ENCODE measurements at places on chromosomes 2 and 18.

DNA sequence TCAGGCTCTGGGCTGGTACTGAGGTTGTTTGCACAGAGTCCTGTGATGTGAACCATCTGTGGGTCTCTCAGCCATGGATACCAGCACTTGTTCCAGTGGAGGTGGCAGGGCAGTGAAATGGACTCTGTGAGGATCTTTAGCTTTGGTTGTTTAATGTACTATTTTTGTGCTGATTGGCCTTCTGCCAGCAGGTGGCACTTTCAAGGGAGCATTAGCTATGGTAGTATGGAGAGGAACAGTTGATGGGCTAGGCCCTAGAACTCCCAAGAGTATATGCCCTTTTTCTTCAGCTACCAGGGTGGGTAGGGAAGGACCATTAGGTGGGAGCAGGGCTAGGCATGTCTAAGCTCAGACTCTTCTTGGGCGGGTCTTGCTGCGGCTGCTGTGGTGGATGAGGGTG is 257.0 kb upstream of the GYPC start:
- DNase-seq, result no peak

DNA sequence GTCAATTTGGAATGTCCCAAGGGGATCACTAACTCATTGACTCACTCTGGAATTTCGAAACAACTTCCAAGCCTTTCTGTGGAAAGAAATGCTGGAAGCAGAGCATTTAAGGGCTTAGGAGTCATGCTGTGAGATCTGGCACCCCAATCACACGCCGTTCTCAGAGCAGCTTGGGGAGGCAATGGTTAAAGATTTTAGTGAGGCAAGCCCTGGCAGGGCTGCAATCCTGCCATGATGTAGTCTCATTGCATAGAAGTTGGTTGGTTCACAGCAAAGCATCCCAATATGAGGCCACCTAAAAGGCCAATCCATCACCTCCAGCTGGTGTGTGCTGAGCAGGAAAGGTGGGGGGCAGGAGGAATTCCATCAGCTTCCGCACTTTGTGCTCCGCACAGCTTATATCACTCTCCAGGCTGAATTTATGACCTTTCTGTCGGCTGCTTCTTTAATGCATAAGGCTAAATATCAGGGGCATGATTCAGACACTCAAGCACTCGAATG is 1043.9 kb upstream of the POU3F3 start:
- no peak for DNase-seq

- DNase-seq, result no peak
Measured at GRCh38 chr2:195595825-195596224, 61.2 kb upstream of the SLC39A10 start.

DNA sequence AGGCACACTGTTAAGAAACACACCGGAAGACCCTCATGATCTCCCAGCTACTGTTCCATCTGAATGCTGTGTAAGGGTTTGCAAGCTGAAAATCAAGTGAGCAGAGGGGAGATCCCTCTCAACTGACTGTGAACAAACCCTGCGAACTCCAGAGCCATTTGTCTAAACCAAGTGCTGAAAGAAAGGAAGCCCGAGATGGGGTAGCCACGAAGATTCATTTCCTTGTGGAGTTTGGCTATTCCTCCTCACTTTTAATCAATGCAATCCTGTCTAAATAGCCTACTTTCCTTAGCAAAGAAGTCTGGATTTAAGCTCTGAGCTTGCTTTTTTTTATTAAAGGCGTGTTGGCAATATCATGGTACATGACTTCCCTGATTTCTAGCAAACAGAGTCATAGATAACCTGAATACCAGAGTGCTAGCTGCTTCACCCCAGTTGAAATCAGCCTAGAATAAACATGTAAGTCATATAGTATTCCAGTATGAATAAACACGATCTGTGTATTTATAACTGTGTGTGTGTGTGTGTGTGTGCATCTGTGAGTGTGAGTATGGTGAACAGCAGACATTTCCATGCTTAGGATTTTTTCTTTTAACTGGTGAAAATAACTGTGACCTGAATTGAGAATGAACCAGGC is 365.2 kb downstream of the ZNF521 start:
- DNase-seq, result no peak

- DNase-seq, result no peak
Measured at GRCh38 chr2:241739651-241740050, 5.2 kb downstream of the D2HGDH start.

- no peak for DNase-seq
Measured at GRCh38 chr18:24227977-24228666, 89.3 kb downstream of the CABYR start.

GRCh38 chr18:38257661-38258060 is 692.1 kb upstream of the CELF4 start:
- DNase-seq, result no peak

DNA sequence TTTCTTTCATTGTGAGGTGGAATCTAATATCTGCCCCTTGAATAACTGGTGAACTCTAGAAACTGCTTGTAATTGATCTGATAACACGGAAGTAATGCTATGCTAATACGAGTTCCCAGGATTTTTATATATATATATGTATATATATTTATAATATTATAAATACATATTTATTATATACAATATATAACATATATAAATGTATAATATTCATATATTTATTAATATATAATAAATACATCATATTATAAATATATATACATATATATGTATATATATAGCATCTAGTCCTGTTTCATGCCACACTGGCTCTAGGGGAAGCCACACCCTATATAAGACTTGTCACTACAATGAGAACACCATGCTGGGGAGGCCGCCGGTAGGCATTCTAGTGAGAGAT is 156.7 kb upstream of the CDH19 start:
- DNase-seq, result no peak

DNA sequence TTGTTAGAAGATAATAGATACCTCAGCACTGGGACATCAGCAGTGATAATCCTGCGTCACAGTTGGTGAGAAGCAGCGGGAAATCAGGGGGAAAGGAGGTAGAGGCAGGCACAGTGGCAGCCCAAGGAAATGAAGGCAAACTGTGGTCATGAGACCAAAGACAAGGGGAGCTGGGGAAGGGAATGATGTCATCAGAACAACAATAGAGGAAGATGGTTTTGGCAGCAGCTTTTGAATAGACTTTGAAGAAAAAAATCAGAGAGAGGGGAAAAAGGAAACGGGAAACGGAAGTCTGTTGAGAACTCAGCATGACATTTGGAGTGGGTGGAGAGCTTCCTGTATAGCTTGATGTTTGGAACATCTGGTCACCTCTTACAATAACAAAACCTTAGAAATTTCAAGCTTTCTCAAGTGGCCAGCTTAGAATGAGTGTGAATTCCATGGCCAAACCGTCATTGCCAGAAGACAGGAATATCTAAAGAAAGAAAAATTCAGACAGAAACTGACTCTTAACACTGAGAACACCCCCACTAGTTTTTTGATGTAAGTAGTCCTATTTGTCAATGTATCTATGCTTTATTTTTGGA is 18.4 kb upstream of the YES1 start:
- DNase-seq, result no peak

DNA sequence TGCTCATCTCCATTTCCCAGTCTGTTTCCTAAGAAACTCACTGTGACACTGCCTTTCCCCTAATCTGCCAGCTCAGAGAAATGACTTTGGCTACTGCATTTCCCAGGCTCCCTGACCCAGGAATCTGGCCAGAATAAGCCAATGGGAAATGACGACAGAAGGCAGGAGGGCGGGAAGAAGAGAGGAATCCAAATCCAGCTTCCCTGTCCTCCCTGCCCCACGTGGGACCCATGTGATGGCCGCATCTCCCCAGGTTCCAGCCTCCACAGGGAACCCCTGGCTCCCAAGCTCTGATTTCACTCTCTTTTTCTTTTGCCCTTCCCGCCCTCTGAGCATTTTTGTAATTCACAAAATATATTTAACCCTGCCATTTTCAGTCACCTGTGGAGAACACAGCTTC is 37.8 kb upstream of the RAB12 start:
- DNase-seq, result no peak

Data from cortex of kidney (tissue), 1 donor.